T-helper 2 cell treated with Interferon-gamma antibody and Interleukin-4, amounts not matched to agents 5 μg/mL and 100 μg/mL, for 36 hours (primary cell): ENCODE measurements at places on chromosomes 7 and 10.
A peak's percentile ranks its signal among the peaks of the same experiment; 100 is the strongest.

- no peaks in the 10 kb centered on the region for H3K4me1 ChIP-seq
- no peaks in the 10 kb centered on the region for H3K36me3 ChIP-seq
- no peak overlapping the region for H3K27ac ChIP-seq
- no peak for DNase-seq
Observed at GRCh38 chr10:79165070-79165778, 96.5 kb downstream of the ZMIZ1 start.

DNA sequence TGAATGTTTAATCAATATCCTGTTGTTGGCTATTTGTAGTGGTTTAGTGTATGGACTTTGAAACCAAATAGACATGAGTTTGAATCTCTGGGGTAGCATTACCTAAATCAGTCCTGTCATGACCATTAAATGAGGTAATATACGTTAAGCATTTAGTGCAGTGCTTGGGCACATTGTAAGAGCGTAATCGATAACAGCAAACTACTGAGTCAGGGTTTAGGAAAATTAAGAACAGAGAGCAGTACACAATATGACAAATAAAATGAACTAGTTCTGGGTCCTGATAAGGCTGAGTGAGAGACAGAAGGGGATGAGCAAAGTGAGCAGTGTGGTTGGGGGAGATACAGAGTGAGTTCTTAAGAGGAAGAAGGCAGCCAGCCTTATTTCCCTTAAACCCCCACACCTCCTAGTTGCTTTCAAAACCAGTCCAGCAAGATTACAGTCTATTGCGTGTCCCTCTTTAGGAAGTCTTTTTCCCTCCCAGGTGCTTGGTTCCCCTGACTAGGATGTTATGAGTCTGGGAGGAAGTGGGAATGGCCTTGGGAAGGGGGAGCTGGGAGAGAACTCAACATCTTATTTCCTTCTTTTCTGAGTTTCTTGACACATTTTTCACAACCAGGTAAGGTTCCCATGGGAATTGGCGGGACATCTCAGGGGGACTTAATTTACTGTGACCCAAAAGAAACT, 171.0 kb downstream of the SND1 start:
- no peak for DNase-seq
- H3K27ac ChIP-seq: no peak overlapping the region
- H3K4me1 ChIP-seq: peaks cover 21% of the 10 kb centered on the region
- H3K4me3 ChIP-seq: no peak overlapping the region
- H3K36me3 ChIP-seq: peaks cover 2% of the 10 kb centered on the region
- no peaks in the 10 kb centered on the region for H3K27me3 ChIP-seq

DNA sequence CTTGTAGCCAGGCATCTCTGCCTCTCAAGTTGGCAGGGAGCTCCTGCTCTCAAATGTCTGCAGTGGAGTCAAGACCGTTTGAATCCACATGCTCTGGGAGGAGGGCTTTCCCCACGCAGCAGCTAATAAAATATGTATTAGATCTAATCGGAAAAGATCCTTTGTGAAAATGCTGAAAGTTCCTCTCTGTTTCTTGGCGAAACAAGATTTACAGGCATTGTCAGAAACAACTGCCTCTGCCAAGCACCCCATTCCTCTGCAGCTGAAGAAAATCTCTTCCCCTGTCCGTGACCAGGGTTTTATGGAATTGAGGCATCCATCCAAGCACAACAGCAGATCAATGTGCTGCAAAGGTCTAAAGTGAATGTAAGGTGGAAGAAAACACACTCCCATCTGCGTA, 165.8 kb downstream of the TCERG1L start:
- no peak for DNase-seq
- H3K27me3 ChIP-seq: no peaks in the 10 kb centered on the region
- H3K4me1 ChIP-seq: no peaks in the 10 kb centered on the region
- no peak overlapping the region for H3K4me3 ChIP-seq
- no peaks in the 10 kb centered on the region for H3K36me3 ChIP-seq

GRCh38 chr10:25501912-25502311, 327.1 kb downstream of the GPR158 start:
- no peaks in the 10 kb centered on the region for H3K36me3 ChIP-seq
- H3K4me1 ChIP-seq: no peaks in the 10 kb centered on the region
- DNase-seq: no peak
- H3K27ac ChIP-seq: no peak overlapping the region
- H3K4me3 ChIP-seq: no peak overlapping the region

- no peak overlapping the region for H3K27ac ChIP-seq
- H3K4me1 ChIP-seq: peaks cover 7% of the 10 kb centered on the region
- H3K36me3 ChIP-seq: peaks cover 6% of the 10 kb centered on the region
- DNase-seq: no peak
- no peak overlapping the region for H3K4me3 ChIP-seq
- H3K27me3 ChIP-seq: no peaks in the 10 kb centered on the region
Observed at GRCh38 chr10:28087661-28088351, 88.9 kb upstream of the ODAD2 start.

GRCh38 chr10:77648472-77648871, 10.9 kb upstream of the KCNMA1 start:
- H3K4me1 ChIP-seq: no peaks in the 10 kb centered on the region
- peaks cover 9% of the 10 kb centered on the region for H3K27me3 ChIP-seq
- no peak overlapping the region for H3K27ac ChIP-seq
- no peaks in the 10 kb centered on the region for H3K36me3 ChIP-seq
- H3K4me3 ChIP-seq: no peak overlapping the region

DNA sequence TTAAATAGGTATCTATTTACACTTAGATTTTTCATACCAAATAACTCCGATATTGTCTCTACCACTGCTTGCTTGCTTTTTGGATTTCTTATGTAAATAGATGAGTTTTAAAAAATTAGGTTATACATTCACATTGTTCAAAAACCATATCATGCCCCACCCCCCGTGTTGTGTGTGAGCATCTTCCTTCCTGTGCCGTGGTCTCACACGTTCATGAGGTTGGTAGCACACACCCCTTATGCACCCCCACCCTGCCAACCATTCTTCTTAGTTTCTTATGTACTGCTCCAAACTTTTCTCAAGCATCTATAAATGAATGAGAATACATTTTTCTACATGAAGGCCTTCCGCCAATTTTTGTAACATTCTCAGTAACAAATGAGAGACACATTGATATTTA, 115.6 kb downstream of the FANK1 start:
- H3K4me3 ChIP-seq: no peak overlapping the region
- DNase-seq: no peak
- no peaks in the 10 kb centered on the region for H3K36me3 ChIP-seq
- H3K27ac ChIP-seq: no peak overlapping the region
- H3K27me3 ChIP-seq: no peaks in the 10 kb centered on the region

- H3K4me1 ChIP-seq: peaks cover 4% of the 10 kb centered on the region
- H3K4me3 ChIP-seq: no peak overlapping the region
Observed at GRCh38 chr10:46234431-46235060, 52.3 kb upstream of the ANTXRL start.

DNA sequence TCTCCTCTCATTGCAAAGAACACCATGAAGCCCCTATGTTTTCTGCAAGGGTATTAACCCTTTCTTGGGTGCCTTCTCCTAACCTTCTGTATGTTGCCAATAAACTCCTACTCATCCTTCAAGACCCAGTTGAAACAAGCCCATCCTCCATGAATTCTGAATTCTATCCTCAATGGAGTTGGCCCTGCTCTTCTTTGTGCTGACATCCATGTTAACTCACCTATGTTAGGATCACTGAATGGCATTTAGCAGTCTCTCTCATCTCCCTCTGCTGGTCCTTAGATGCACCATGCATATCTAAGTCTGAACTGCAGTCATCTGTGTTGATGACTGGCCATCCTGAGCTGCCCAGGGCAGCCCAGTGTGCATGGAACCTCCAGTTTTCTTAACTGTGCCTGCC, 129.8 kb downstream of the BUB3 start:
- H3K36me3 ChIP-seq: no peaks in the 10 kb centered on the region
- H3K4me1 ChIP-seq: no peaks in the 10 kb centered on the region
- H3K27me3 ChIP-seq: peaks cover 10% of the 10 kb centered on the region
- no peak for DNase-seq
- no peak overlapping the region for H3K27ac ChIP-seq

DNA sequence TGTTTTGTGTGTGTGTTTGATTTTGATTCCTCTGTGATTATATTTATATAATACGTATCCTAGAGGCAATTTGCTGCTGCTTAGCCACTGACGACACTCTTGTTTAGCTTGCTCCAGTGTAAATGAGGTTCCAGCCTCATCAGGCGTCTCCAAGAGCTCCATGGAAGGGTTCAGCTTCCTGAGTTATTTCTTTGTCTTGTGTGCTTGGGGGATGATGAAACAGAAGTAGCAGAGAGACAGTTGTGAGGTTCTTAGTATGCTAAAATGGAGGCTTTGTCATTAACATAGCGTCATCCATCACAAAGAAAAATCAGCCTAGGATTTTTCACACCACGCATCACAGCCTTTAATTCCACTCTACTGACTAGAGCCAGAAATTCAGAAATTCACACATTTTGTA, 85.1 kb downstream of the KLF6 start:
- H3K4me3 ChIP-seq: no peak overlapping the region
- no peak for DNase-seq
- H3K27ac ChIP-seq: no peak overlapping the region
- H3K27me3 ChIP-seq: peaks cover 30% of the 10 kb centered on the region

DNA sequence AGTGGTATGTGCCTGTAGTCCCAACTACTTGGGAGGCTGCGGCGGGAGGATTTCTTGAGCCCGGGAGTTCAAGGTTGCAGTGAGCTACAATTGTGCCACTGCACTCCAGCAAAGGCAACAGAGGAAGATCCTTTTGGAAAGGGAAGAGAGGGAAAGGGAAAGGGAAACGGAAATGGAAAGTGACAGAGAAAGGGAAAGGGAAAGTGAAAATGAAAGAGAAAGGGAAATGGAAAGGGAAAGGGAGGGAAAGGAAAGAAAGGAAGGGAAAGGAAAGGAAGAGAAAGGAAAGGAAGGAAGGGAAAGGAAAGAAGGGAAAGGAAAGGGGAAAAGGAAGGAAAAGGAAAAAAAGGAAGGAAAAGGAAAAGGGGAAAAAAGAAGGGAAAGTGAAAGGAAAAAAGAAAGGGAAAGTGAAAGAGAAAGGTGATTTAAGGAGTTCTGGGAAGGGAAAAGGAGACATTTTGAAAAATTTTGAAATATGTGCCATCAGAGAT, 2.3 kb upstream of the ZC3HAV1 start:
- peaks cover 27% of the 10 kb centered on the region for H3K36me3 ChIP-seq
- peak overlapping the region; percentile 80 for H3K4me3 ChIP-seq
- H3K4me1 ChIP-seq: peaks cover 31% of the 10 kb centered on the region
- peak overlapping the region; percentile 85 for H3K27ac ChIP-seq

GRCh38 chr10:14712991-14713424, 61.7 kb downstream of the FAM107B start:
- peaks cover 3% of the 10 kb centered on the region for H3K4me1 ChIP-seq
- no peaks in the 10 kb centered on the region for H3K36me3 ChIP-seq
- no peak for DNase-seq
- no peaks in the 10 kb centered on the region for H3K27me3 ChIP-seq
- H3K27ac ChIP-seq: no peak overlapping the region

- peaks cover 20% of the 10 kb centered on the region for H3K27me3 ChIP-seq
- no peak overlapping the region for H3K4me3 ChIP-seq
- no peaks in the 10 kb centered on the region for H3K36me3 ChIP-seq
- H3K4me1 ChIP-seq: no peaks in the 10 kb centered on the region
- DNase-seq: no peak
Observed at GRCh38 chr7:28165961-28166955, 14.3 kb downstream of the JAZF1 start.

- H3K4me3 ChIP-seq: no peak overlapping the region
- H3K36me3 ChIP-seq: no peaks in the 10 kb centered on the region
- no peaks in the 10 kb centered on the region for H3K4me1 ChIP-seq
- no peak overlapping the region for H3K27ac ChIP-seq
- peaks cover 4% of the 10 kb centered on the region for H3K27me3 ChIP-seq
Observed at GRCh38 chr7:23712368-23713284, 2.6 kb downstream of the STK31 start.

DNA sequence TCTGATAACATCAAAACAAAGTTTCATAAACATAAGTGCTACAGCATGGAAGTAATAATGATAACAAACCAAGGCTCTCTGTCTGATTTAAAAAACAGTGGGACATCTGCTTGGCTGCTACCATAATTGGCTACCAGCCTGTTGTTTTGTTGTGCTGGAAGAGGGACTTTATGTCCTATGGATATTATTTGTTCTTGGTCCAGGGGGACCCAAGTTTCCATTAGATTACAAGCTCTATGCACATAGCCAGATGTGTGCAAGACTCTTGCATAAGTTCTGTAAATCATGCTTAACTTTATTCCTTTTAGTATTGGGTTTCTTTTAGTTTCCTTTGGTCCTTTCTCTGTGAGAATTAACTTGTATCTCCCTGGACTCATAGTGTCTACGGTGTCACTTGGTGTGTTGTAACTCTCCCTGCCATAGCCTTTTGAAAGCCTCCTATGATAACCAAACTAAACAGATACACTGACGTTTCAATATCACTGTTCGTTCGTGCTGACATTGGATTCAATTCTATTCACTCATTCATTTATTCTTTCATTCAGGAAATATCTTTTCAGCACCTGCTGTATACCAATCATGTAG, 41.4 kb upstream of the CD36 start:
- no peaks in the 10 kb centered on the region for H3K36me3 ChIP-seq
- DNase-seq: no peak
- H3K4me3 ChIP-seq: no peak overlapping the region

GRCh38 chr7:110486549-110486948, 604.4 kb upstream of the LRRN3 start:
- H3K27ac ChIP-seq: no peak overlapping the region
- H3K27me3 ChIP-seq: no peaks in the 10 kb centered on the region
- no peaks in the 10 kb centered on the region for H3K36me3 ChIP-seq
- DNase-seq: no peak

- H3K36me3 ChIP-seq: no peaks in the 10 kb centered on the region
- peaks cover 16% of the 10 kb centered on the region for H3K4me1 ChIP-seq
- peak overlapping the region; percentile 26 for H3K4me3 ChIP-seq
- H3K27ac ChIP-seq: no peak overlapping the region
- H3K27me3 ChIP-seq: peaks cover 48% of the 10 kb centered on the region
- DNase-seq: no peak
Observed at GRCh38 chr7:156606691-156607331, 33.8 kb upstream of the RNF32 start.

- H3K36me3 ChIP-seq: no peaks in the 10 kb centered on the region
- no peak overlapping the region for H3K27ac ChIP-seq
- H3K4me3 ChIP-seq: no peak overlapping the region
- peaks cover 3% of the 10 kb centered on the region for H3K27me3 ChIP-seq
- no peaks in the 10 kb centered on the region for H3K4me1 ChIP-seq
- DNase-seq: no peak
Observed at GRCh38 chr10:123449234-123449962, 216.8 kb upstream of the GPR26 start.

GRCh38 chr7:83065714-83066113, 97.0 kb downstream of the PCLO start:
- no peaks in the 10 kb centered on the region for H3K27me3 ChIP-seq
- H3K27ac ChIP-seq: no peak overlapping the region
- no peak for DNase-seq
- no peak overlapping the region for H3K4me3 ChIP-seq
- H3K36me3 ChIP-seq: no peaks in the 10 kb centered on the region

- H3K36me3 ChIP-seq: no peaks in the 10 kb centered on the region
- no peak overlapping the region for H3K27ac ChIP-seq
- no peaks in the 10 kb centered on the region for H3K4me1 ChIP-seq
Observed at GRCh38 chr10:96176985-96177384, 46.9 kb downstream of the ZNF518A start.
